ENCODE measurements at places on chromosomes 6 and 20. TPM values are rescaled to one million over a fixed set of nuclear protein-coding genes. Genes with fewer than 3 reads are reported as not detected.

Gene TRIM39
- 22.0 TPM for total RNA-seq

DNA sequence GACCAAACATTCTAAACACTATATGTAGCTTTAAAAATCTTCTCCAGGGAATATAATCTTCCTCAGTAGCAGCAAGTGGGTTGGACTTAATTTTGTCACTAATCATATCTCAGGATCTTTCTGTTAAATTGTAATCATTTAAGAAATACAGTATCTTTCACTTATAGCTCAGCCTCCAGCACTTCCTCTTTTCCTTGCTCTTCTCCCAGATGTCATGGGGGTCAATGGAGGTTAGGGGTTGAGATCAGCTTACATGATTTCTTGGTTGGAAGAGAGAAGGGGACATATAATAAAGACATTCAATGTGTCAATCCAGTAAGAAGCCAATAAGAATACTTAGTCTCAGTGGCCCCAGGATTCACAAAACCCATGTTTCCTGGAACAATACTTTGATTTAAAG lies 15.7 kb upstream of the REPS1 start:
- no peak overlapping the region for H3K27ac ChIP-seq
- no peak overlapping the region for H3K4me3 ChIP-seq
- no peak for DNase-seq
- no peaks in the 10 kb centered on the region for H3K4me1 ChIP-seq
- no peaks in the 10 kb centered on the region for H3K36me3 ChIP-seq
- H3K27me3 ChIP-seq = no peaks in the 10 kb centered on the region

GRCh38 chr6:155177363-155177961 lies 86.4 kb upstream of the CLDN20 start:
- H3K4me1 ChIP-seq = peaks cover 5% of the 10 kb centered on the region
- no peaks in the 10 kb centered on the region for H3K27me3 ChIP-seq
- no peak overlapping the region for H3K27ac ChIP-seq
- no peaks in the 10 kb centered on the region for H3K36me3 ChIP-seq
- no peak overlapping the region for H3K4me3 ChIP-seq
- no peak for DNase-seq

- peaks cover 16% of the 10 kb centered on the region for H3K4me1 ChIP-seq
- H3K27me3 ChIP-seq = no peaks in the 10 kb centered on the region
- peak overlapping the region; percentile 85 for H3K27ac ChIP-seq
- peak overlapping the region; percentile 95 for H3K4me3 ChIP-seq
- no peak for DNase-seq
- H3K36me3 ChIP-seq = no peaks in the 10 kb centered on the region
Observed at GRCh38 chr6:28865401-28866204, 58.2 kb downstream of the TRIM27 start.

DNA sequence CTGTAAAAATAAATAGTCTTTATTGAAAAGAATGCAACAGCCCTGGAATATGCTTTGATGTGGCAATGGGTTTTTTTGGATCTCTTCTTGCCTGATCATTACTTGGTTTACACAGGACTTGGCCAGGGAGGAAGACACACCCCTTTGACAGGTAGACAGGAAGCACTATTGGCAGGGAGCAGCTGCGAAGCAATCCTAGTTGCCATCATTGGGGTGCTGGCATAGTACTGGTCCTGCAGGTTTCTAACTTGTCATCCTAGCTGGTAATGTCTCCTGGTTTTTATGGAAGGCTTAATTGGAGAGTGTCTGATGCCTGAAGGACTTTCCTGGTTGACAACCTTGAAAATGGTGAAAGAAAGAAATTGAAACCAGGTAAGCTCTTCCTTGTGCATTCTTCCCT lies 71.2 kb upstream of the CCN6 start:
- no peaks in the 10 kb centered on the region for H3K27me3 ChIP-seq
- no peaks in the 10 kb centered on the region for H3K36me3 ChIP-seq
- H3K4me3 ChIP-seq = no peak overlapping the region
- no peak for DNase-seq
